ENCODE measurements at places on chromosomes 6 and 20. TPM values are rescaled to one million over a fixed set of nuclear protein-coding genes. Genes with fewer than 3 reads are reported as not detected.

TPD52L1 gene
- 43.5 TPM for total RNA-seq

C4B gene
- 170 TPM for total RNA-seq

- H3K27me3 ChIP-seq, result no peaks in the 10 kb centered on the region
- no peak overlapping the region for H3K4me3 ChIP-seq
- H3K36me3 ChIP-seq, result no peaks in the 10 kb centered on the region
- no peaks in the 10 kb centered on the region for H3K4me1 ChIP-seq
- no peak overlapping the region for H3K27ac ChIP-seq
- no peak for DNase-seq
Measured at GRCh38 chr6:92468066-92468465, 951.3 kb downstream of the EPHA7 start.

GRCh38 chr6:156881687-156882629, 104.8 kb downstream of the ARID1B start:
- H3K4me3 ChIP-seq, result no peak overlapping the region
- H3K36me3 ChIP-seq, result no peaks in the 10 kb centered on the region
- H3K4me1 ChIP-seq, result peaks cover 44% of the 10 kb centered on the region
- peak; percentile 59 for DNase-seq
- no peaks in the 10 kb centered on the region for H3K27me3 ChIP-seq
- peak overlapping the region; percentile 4 for H3K27ac ChIP-seq

- peaks cover 10% of the 10 kb centered on the region for H3K4me1 ChIP-seq
- H3K4me3 ChIP-seq, result no peak overlapping the region
- DNase-seq, result no peak
- H3K36me3 ChIP-seq, result peaks cover 16% of the 10 kb centered on the region
Measured at GRCh38 chr20:25011831-25012241, 19.3 kb upstream of the APMAP start.

Measured in lung (tissue), 17 donors.